ENCODE measurements at places on chromosomes 7 and 10.
A peak's percentile ranks its signal among the peaks of the same experiment; 100 is the strongest.

GRCh38 chr10:97279121-97279815 lies 13.2 kb downstream of the ARHGAP19 start:
- no peak for DNase-seq

GRCh38 chr7:77664715-77665114 lies 31.5 kb upstream of the RSBN1L start:
- DNase-seq, result no peak

DNA sequence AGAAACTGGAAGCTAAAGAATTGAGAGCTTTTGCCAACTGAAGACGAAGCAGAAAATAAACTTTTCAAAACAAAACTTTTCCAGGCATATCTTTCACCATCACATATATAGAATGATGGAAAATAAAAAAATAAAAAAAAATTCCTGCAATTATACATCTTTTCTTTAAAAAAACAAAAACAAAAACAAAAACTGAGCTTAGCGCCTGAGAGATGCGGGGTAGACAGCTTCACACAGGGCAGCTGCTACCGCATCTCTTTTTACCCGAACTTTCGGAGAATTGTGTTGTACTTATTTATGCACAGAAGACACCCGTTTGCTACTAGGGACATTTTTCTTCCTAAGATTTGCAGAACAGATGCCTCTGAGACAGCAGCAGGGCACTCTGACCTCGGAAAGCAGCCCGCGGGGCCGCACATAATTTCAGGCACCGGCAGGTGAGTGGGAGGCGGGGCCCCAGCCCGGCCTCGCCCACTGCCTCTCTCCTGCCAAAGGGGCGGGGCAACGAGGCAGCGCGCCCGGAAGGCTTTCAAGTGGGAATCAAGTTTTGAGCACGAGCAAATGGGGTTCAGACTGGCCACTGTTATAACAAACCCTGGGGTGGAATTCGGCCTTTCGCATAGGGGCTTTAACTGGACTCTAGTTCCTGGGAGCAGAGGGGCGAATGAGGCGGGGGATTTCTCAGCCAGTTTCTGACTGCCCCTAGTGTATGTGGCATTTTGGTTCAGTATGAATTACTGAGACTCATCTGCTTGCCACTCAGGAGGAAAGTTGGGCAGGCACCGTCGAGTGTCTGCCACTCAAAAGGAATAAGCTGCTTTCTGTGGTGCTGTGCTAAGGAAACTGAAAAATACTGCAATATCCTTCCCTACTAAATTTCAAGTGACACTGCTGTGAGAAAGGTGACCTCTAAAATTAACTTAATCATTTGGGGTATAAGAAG lies 18.5 kb upstream of the FAM133B start:
- DNase-seq, result no peak

DNA sequence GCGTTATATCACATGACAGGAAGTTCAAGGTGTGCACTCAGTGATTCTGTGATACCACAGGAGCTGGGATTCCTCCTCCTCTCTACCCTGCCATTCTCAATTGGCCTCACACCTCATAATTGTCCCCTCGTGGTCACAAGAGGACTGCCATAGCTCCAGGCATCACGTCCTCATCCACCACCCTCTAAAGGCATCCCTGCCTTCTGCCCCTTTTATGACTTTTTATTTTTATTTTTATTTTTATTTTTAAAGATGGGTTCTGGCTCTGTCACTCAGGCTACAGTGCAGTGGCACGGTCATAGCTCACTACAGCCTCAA lies 47.0 kb downstream of the PDGFA start:
- no peak for DNase-seq

DNA sequence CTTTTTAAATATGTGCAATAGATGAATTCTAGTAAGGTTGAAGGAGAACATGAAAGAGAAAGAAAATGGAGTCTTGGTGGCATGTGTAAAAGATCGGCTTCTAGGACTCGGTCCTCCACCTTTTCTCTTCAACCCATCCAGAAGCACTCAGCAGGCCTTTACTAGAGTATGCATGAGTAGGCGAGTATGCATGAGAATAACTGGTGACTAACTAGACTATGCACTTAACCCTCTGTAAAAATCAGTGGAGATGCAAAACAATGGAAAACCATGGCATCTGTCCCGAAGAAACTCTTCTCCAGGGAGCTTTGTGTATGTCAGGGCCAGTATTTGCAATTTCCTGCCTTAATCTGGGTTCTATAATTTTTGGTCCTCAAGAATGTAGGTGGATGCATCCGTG lies 40.0 kb upstream of the GRB10 start:
- DNase-seq, result no peak

DNA sequence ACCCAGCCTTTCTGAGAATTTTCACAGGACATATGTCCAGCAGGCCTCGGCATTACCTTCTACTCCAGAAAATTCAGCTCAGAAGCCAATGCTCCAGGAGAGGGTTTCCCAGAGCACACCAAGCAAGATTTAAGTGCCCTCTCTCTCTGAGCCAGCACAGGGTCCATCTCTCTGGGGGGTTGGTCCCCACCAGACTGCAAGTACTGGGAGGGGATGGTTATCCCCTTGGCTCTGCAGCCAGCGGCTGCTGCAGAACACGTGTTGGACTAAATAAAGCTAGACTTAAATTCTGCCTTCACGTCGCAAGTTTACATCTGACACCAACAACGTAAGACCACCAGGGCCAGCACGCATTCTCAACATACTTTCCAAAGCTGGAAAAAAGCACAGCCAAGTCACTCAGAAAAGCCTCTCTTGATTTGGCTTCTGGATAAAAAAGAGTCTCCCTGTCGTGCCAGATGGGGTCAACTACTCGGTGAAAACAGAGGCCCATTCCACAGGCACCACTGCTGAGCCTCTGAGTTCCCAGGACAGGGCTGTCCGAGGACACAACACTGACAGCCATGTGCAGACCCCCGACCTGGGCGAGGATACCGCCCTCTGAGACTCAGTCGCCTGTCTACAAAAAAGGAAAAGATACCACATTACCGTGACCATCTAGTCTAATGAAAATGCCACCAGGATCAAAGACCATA lies 77.3 kb downstream of the CTBP2 start:
- no peak for DNase-seq

DNA sequence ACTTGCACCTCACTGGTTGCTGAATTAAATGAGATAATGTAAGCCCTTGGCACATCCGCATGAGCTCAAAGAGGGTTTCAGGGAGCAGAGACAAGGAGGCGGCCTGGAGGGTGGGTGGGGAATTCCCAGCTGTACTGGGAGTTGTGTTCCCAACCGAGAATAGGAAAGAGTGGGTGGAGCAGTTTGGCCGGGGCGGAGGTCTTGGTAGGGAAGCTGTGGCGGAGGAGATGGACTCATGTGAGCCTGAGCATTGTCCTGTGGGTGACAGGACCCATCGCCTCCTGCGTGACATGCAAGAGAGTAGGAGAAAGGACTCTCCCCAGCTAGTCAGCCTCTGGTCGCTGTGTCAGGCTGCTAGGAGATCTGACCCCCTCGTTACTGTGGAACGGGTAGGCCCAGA lies 41.0 kb upstream of the SAMD8 start:
- no peak for DNase-seq

GRCh38 chr7:128131731-128132130 lies 100.5 kb upstream of the LRRC4 start:
- no peak for DNase-seq

DNA sequence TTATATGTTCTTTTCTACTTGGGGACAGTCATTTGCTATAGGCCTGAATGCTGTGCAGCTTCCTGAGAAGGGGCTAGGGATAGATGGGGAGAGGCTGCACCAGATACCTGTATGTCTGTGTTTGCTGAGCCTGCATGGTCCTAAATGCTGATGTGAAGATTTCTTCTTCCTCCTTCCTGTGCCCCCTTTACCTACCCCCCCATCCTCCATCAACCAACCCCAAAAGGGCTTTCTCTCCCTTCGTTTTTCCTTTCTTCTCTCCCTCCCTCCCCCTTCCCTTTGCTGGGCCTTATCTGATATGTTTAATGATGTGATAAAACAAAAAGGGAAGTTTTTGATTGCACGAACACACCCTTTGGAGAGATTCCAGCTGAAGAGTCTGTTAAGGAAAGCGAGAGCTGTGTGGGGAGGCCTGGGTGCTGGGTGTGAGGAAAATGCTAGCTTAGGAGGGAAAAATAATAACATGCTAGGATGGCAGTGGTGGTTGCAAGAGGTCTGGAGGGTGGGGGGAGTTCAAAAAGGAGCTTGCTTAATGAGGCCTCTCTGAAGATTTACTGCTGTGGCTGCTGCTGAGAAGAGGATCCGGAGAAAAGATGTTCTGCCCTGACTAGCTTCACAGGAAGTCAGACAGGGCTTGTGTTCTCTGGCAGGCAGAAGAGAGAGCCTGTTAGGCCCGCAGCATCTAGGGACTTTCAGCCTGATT lies 101.8 kb downstream of the SAMD9 start:
- peak; percentile 5 for DNase-seq

DNA sequence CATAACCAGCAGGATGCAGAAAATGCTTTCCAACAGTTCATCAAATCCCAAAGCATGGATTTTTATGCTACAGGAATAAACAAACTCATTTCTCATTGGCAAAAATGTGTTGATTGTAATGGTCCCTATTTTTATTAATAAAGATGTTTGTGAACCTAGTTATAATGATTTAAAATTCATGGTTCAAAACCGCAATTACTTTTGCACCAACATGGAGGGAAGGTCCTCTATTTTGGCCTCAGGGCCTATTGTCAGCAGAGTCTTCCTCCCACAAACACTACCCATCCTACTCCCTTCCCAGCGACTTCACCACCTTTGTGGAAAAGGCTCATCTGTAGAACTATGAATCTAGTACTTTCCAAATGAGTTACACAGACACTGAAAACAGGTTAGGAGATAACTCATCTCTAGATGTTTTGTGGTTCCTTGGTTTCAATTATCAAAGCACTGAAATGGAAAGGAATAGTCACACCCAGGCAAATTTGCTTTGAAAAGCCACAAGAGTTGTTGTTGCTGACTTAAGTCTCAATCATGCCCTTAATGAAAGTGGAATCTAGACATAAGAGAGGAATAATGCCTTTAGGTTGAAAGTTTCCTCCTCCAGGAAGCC lies 59.4 kb upstream of the FRMD4A start:
- no peak for DNase-seq

DNA sequence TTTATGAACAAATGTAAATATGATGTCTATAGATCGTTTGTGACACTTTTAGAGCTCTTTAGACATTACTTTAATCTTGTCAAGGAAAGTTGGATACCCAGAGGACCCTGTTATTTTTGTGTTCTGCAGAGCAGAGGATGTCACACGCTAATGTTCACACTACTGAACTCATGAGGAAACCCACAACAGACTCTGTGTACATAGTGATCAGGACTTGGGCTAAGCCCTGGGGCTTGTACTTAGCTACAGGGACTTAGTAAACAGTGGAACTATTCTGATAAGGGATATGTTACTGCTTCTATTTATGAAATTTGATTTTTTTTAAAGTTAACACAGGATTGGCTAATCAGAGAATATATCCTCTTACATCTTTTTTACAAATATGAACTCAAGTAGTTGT lies 36.1 kb upstream of the ZNF518A start:
- DNase-seq, result no peak

GRCh38 chr10:119541459-119542356 lies 811 bp downstream of the RGS10 start:
- peak; percentile 66 for DNase-seq

DNA sequence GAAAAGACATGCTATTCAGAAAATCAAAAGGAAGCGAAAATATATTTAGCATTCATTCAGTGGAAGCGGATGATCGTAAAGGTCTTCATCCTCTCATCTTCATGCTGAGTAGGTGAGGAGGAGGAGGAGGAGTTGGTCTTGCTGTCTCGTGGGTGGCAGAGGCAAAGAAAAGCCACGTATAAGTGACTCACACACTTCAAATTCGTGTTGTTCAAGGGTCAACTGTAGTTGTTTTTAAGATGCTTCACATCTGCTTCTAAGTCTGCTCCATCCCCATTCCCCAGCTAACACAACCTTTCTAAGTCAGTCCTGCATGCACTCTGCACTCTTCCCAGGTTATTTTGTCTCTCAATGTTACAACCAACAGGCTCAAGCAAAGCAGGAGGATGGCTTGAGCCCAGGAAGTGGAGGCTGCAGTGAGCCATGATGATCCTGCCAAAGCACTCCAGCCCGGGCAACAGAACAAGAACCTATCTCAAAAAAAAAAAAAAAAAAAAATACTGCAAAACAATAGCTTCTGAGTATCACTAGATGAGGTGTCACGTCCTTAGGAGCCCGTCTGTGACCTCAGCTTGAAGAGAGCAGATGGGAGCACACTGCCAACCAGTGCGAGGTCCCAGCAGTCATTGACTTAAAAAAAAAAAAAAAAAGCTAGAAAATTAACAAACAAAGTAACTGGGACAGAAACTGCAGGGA lies 70.5 kb downstream of the SFMBT2 start:
- DNase-seq, result no peak

DNA sequence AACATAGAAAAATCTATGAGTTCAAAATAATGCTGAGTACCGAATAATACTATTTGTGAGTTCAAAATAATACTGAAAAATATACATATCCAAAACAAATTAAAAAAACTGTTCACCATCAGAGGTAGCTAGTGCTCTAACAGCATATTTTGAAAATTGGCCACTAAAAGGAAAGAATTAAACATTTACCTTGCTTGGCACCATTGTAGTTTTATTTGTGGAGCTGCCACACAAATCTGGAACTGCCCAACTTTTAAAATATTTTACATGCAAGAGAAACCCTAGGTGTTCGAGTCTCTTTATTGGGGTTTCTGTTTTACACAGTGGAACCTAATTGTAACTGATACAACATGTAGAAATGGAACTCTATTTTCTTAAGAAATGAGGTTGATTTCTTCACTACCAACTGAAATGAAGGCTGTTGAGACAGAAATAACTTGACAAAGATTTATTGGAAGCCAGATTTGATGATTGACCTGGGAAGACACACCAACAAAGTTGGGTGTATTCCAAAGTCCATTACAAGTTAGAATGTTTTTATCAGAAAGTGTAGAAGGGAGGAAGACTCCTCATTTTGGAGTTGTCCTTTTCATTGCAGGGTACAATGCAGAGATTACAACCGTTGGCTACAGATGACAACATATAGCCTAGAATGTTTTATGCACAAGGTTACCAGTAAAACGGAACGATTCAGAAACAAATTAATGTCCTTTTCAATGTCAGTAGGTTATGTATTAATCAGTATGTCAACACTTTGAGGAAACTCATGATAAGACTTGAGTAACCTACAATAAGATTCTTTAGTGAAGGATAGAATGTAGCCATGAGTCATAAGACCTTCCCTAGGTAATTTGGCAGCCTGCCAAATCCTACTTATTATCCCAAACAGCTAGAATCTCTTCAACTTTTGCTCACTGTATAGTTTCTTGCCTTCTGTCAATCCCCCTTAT lies 73.8 kb upstream of the PAPSS2 start:
- DNase-seq, result no peak

GRCh38 chr7:41147606-41148485 lies 555.0 kb downstream of the INHBA start:
- no peak for DNase-seq

- no peak for DNase-seq
Observed at GRCh38 chr10:48517911-48518811, 86.7 kb downstream of the ARHGAP22 start.

- DNase-seq, result no peak
Observed at GRCh38 chr7:109375823-109376222, 806.1 kb downstream of the DNAJB9 start.

DNA sequence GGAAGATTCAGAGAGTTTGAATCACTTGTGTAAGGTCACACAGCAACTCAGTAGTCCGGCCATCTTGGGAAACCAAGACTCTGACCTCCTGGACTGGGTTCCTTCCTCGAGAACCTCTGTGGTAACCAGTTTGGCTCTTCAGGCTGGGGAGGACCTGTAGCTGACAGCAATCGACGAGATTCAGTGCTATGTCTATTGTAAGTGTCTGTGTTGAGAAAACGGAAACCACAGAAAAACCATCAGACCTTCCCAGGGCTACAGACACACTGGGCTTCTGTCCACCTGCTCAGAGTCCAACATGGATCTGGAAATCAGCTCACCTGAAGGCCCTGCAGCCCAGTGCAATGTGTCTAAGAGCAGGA lies 403.7 kb downstream of the RPS24 start:
- no peak for DNase-seq

All from CD4-positive, alpha-beta T cell treated with Interleukin-17A for 4 hours (primary cell).